ENCODE measurements at places on chromosomes 13 and 19. TPM values are rescaled to one million over a fixed set of nuclear protein-coding genes. Genes with fewer than 3 reads are reported as not detected.

KLK1 gene
- total RNA-seq: 3.2 TPM

ZFP30 gene
- 11.9 TPM for total RNA-seq

ZNF132 gene
- total RNA-seq: 5.8 TPM

SHC2 gene
- total RNA-seq: not detected

PINLYP gene
- total RNA-seq: 16.8 TPM

HCN2 gene
- 0.67 TPM for total RNA-seq

OPA3 gene
- total RNA-seq: 13.4 TPM

LEUTX gene
- total RNA-seq: not detected

IQCN gene
- 2.2 TPM for total RNA-seq

AMH gene
- 5.1 TPM for total RNA-seq

LILRB4 gene
- not detected for total RNA-seq

EXOC3L2 gene
- total RNA-seq: not detected

ANKRD27 gene
- 40.3 TPM for total RNA-seq

PSG4 gene
- not detected for total RNA-seq

NUP58 gene
- 82.4 TPM for total RNA-seq

CYP4F12 gene
- not detected for total RNA-seq

LILRB1 gene
- total RNA-seq: 4.0 TPM

CPB2 gene
- not detected for total RNA-seq

TGDS gene
- total RNA-seq: 19.5 TPM

ZSCAN18 gene
- 15.9 TPM for total RNA-seq

TNFRSF19 gene
- 0.12 TPM for total RNA-seq

PGLYRP2 gene
- 0.09 TPM for total RNA-seq

ZNF600 gene
- 23.8 TPM for total RNA-seq

KLK11 gene
- total RNA-seq: not detected

UGGT2 gene
- 0.35 TPM for total RNA-seq

ACP7 gene
- total RNA-seq: not detected

ZNF541 gene
- total RNA-seq: 0.40 TPM

ANGPTL8 gene
- not detected for total RNA-seq

NCCRP1 gene
- not detected for total RNA-seq

KLF1 gene
- total RNA-seq: 0.29 TPM

CLIP3 gene
- total RNA-seq: 1.1 TPM

Data from activated CD8-positive, alpha-beta memory T cell treated with anti-CD3 and anti-CD28 coated beads, Interleukin-2, amount 10 ng/mL, durations not matched to agents 7 days and 5 days (primary cell).